ENCODE measurements at places on chromosomes 5 and 9.

- DNase-seq = no peak
These were observed 24.2 kb downstream of the ANP32B start for GRCh38 chr9:98007251-98007928.

DNA sequence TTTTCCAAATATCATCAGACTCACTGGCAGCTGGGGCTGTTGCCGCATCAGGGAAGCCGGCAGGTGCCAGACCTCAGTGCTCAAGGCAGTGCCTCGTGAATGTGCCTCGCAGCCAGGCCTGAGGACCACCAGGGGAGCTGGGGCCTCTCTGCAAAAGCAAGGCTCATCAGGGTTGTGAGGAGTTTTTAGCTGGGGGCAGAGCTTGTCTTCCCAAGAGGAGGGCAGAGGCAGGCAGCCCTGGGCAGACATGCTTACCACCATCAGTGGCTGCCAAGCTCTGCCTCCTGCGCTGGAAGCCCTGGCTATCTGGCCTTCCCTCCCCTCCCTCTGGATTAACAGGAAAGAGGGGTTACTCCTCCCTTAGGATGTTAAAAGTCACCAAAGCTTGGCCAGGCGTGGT, 8.8 kb upstream of the TBC1D9B start:
- DNase-seq = no peak

DNA sequence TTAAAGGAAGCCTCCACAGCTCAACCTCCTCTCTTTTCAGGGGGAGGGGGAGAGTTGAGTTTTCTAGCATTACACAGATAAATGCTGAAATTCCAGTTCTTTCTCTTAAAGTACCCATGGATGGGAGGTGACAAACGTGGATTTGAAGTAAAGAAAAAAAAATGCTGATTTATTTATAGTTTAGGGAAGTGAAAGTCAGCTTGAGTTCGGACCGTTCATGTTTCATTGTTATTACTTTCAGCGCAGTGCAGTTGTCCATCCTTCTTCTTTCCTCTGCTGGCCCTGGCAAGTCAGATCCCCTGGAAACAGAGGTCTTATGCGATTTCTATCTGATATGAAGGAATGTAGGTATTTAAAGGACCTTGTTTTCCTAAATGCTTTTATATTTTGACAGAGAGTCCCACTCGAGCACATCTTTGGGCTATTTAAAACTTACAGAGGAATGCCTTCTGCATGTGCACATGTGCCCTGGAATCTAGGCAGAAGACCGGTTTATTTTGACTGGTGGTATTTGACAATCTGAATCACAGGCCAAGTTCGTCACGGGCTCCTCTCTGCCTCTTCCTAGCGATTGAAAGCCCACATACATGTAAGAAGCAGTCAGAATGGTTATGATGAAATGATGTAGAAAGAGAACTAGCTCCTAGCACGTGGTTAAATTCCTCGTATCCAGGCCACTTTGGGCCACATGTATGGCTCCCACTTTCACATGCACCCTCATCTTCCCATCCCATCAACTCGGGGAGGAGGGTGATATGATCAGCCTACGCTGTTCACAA, 385.2 kb upstream of the KLF4 start:
- DNase-seq = no peak

GRCh38 chr5:159105145-159106053, 5.7 kb upstream of the EBF1 start:
- no peak for DNase-seq

DNA sequence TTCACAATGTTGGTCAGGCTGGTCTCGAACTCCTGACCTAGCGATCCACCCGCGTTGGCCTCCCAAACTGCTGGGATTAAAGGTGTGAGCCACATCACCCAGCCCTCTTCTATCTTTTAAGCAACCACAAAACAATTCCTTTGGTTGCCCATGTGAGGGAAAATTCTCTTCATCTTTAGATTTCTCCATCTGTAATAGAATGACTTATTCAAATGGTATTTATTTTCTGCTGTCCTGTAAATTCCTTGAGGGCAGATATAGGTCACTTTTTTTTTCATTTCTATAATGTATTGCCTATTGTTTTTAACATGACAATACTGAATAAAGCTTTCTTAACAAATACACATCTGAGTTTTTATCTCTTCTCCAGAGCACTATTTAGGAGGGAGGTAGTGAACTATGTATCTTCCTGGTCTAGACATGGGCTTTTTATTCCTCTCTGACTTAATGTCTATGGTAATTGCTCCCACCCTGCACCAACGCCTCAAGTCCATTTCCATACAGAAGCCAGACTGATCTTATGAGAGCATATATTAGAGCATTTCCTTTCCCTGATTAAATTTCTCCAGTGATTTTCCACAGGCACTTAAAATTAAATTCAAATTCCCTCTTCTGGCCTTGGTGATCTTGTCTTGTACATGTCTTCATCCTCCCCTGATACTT, 595.6 kb downstream of the CAAP1 start:
- no peak for DNase-seq

DNA sequence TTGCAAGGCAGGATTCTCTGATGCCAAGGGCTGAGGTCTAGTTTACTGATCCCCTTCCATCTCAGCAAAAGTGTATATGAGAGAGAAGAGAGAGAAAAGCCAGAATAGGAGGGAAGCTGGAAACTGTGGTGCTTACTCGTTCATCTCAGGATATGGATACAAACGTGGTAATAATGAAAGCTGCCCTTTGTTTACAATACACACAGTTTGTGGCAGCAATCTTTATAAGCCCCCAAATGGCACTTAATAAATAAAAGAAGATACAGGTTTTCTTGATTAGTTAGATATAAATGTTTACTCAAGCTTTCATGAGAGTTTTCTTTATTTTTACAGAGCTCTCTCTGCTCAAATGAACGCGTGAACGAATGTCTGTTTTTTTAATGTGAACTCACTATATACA, 57.7 kb downstream of the PRDM6 start:
- DNase-seq = no peak

DNA sequence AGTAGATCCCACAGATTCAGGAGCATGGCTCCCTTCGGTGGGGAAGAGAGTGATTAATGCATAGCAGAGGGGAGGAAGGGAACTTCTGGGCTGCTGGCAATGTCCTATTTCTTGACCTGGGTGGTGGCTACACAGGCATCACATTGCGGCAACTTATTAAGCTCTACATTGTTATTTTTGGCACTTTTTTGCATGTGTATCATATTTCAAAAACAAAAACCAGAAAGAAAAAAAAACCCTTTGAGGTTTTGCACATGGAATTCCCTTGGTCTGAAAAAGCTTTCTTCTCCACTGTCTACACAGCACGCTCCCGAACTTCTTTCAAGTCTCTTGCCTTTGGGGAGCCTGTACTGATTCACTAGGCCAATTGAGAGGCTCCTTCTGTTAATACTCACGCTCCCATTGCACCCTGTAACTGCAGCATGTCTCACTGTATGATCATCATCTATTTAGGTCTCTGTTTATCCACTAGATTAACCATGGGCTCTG, 25.1 kb downstream of the CEMIP2 start:
- no peak for DNase-seq

- DNase-seq = no peak
These were observed 12.2 kb upstream of the OR13J1 start for GRCh38 chr9:35882263-35882848.

DNA sequence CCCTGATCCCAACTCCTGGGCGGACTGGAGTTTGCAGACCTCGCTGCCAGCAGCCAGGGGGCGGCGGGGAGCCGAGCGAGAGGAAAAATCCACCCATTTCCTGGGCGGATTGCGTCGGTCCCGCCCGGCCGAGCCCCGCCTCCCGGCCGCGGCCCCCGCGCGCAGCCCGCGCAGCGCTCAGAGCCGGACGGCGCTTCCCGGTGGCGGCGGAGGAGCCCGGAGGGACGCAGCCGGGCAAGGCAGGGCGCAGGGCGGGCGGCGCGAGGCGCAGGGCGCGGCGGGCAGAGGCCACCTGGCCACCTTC, at the start of gene OLFM1:
OLFM1 (plus strand) TSS at position 180 of the 304 bp plus-strand sequence. CDS start 322 bp downstream, outside the sequence.
- DNase-seq = no peak

- DNase-seq = no peak
These were observed 1062.6 kb downstream of the NR2F1-AS1 start for GRCh38 chr5:92518318-92518904.

GRCh38 chr9:70056211-70056944, 12.7 kb downstream of the MAMDC2 start:
- no peak for DNase-seq

- DNase-seq = no peak
These were observed 198.1 kb downstream of the NPR3 start for GRCh38 chr5:32909207-32909606.

GRCh38 chr5:151288180-151288579, 15.4 kb downstream of the SLC36A3 start:
- no peak for DNase-seq

DNA sequence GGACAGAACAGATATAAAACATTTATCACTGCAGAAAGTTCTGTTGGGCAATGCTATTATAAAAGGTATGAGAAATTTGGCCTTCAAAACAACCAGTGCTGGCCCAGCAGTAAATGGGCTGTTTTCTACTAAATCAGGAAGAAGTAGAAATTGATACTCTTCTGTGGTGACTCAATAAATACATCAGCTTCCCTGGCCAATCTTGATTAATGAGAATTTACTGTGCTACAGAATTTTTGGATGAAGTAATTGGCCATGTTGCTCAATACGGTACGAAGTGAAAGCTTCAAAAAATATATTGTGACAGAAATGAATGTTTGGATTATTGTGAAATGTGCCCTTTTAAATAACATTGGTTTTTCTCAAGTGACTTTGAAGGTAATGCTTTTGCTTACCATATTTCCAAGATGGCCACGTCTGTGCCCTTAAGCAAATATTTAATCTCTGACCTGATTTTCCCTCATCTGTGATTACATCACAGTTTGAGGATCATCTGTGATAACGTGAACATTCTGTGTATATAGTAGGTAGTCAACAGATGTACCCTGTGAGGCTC, 4.2 kb downstream of the DNAJA1 start:
- DNase-seq = no peak

DNA sequence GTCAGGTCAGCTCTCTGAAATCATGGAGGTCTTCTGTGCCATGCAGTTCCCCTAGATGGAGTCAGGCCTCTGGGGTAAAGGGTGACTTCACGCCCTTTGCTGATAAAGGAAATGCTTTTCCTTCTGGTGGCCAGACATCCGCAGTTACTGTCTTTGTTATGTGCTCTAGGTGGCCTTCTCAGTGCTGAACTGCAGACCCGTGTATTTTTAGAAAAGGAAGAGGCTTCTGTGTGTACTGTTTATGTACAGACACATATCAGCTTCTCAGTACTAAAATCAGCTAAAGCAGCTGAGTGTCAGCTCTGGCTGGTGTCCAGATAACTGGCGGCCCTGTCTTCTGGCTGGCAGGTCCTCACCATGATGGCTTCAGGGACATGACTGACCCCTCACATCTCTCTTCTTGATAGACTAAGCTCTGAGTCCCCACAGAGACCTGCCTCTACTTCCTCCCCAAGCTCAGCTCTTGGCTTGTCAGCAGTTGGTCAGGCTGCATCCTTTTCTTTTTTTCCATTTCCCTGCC, 75.3 kb downstream of the ARHGAP26 start:
- no peak for DNase-seq

- DNase-seq = no peak
These were observed 50.6 kb upstream of the RAPGEF6 start for GRCh38 chr5:131685516-131686171.

DNA sequence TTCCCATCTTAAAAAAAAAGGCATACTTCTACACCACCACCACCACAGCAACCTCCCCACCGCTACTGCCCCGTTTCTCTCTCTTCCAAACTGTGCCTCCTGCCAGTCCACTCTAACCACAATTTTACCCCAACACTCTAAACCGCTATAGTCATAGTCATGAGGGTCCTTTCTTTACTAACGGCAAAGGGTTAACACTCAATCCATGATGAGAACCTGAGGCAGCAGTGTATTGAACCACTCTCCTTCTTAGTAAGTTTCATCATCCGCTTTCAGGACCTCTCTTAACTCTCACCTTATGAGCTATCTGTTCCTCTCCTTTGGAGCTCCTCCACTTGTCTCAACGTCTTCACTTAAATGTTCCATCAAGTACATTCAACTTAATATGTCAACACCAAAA, 34.0 kb downstream of the IDNK start:
- DNase-seq = no peak

DNA sequence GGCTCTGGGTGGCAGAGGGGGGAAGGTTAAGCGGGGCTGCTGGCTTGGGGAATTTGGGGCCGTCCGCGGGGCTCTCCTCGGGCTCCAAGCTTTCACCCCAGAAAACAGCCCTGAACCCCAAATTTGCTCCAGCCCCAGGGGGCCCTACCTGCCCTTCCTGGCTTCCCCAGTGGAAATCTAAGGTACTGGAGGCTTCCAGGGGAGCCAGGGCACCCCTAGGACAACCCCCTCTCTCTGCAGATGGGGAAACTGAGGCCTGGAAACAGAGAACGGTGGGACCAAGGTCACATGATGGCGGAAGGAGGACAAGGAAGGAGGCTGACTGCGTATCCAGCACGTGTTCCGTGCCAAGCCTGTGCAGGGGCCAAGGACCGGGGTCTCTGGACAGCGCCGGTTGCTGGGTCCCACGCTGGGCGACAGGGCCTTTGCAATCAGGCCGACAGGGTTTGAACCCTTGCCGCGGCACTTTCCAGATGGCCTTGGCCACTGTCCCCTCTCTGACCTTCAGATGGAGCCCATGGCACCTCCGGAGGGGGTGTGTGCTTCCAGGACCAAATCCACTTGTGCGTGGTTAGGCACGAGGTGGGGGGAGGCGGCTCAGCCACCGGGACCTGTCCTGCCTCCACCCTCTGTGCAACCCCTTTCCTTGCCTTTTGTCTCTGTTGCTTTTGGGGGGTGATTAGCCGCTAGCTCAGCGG, 183.1 kb downstream of the C9orf50 start:
- no peak for DNase-seq

GRCh38 chr5:52491818-52492217, 295.9 kb upstream of the ITGA1 start:
- DNase-seq = no peak

DNA sequence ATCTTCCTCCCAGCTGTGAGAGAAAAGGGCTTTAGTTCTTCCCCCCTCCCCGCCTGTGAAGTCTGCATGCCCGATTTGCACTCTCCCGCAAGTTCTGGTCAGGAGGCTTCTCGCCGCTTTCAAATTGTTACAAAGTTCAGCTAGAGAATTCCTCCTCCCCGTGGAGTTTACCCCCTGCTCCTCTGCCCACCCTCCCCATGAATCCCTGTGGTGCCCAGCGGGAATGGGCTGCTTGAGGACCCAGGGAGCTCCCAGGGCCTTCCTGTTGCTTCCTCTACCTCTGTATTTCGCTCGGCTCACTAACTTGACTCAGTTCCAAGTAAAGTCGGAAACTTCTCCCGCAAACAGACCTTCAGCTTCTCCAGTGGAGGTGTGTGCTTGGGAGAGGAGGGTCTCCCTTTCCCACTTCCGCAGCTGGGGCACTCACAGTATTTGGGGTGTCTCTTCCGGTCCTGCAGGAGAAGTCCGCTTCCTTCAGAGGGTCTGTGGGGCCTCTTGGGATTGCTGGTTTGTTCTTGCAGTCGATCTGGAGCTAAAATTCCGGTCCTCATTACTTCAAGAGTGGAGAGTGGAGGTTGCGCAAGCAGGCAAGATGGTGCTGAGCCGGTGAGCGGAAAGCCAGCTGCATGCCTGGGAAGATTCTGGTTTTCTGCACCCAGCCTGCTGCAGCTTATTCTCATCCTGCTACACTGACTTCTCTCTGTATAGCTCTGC, 97.8 kb downstream of the ADAMTS12 start:
- DNase-seq = no peak
